ENCODE measurements at places on chromosomes 4 and X.

DNA sequence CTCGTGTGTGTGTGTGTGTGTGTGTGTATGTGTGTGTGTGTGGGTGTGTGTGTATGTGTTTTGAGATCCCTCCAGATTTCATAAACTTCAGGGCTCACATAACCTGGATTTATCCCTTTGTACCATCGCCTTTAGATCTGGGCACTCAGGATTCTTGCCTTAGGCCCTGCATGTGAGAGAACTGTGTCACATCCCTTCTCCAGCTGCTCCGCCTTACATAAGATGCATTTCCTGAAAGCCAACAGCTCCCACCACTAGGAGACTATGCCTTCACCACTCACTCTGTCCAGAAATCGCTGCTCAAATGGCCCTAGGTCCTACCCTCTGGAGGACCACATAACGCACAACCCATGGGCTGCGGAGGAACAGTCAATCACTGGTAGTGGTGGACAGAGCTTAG is 348.8 kb downstream of the CCSER1 start:
- no peak for DNase-seq

DNA sequence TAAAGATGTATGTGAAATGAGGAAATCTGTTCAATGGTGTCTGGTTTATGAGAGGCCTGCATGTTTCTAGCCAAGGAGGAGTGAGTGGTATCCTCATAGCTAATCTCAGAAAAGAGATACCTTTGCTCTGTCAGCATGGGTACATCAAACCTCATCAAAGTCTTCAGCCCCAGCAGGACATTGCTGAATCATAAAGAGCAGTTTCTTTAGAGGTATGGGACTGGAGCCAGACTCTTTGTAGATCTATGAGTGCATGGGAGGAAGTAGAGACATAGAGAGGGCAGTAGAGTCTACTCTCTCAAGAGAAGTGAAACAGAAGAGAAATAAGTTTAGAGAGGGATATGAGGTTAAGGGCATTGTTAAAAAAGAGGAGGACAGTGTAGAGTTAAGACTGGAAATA is 1950.9 kb downstream of the ARAP2 start:
- no peak for DNase-seq

GRCh38 chr4:122814426-122814825 is 12.2 kb upstream of the FGF2 start:
- DNase-seq, result no peak

GRCh38 chr4:19944251-19944650 is 307.5 kb upstream of the SLIT2 start:
- no peak for DNase-seq

DNA sequence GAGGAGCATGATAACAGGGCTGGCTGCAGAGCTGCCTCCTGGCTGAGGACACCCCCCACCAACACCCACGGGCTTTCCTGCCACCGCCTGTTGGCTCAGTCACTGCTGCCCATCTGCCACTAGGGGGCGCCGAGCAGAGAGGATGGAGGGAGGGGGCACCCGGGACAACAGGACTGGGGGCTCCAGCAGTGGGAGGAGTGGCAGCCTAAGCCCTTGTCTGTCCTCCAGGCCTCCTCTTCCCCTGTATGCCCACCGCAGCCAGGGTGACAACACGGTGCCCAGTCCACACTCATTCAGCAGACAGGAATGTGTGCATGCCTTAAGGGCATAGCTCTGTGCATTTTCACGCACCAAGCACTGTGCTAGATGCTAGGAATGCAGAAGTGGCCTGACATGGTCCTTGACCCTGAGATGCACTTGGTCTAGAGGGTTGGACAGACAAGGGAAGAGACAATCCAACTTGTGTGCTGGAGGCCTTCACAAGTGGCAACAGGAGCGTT is 149.9 kb downstream of the AMMECR1 start:
- peak; percentile 80 for DNase-seq
